ENCODE measurements at places on chromosomes 2 and 18. TPM values are rescaled to one million over a fixed set of nuclear protein-coding genes. Genes with fewer than 3 reads are reported as not detected.

- DNase-seq = no peak
These were observed 40.1 kb upstream of the NDUFV2 start for GRCh38 chr18:9062418-9062751.

DNA sequence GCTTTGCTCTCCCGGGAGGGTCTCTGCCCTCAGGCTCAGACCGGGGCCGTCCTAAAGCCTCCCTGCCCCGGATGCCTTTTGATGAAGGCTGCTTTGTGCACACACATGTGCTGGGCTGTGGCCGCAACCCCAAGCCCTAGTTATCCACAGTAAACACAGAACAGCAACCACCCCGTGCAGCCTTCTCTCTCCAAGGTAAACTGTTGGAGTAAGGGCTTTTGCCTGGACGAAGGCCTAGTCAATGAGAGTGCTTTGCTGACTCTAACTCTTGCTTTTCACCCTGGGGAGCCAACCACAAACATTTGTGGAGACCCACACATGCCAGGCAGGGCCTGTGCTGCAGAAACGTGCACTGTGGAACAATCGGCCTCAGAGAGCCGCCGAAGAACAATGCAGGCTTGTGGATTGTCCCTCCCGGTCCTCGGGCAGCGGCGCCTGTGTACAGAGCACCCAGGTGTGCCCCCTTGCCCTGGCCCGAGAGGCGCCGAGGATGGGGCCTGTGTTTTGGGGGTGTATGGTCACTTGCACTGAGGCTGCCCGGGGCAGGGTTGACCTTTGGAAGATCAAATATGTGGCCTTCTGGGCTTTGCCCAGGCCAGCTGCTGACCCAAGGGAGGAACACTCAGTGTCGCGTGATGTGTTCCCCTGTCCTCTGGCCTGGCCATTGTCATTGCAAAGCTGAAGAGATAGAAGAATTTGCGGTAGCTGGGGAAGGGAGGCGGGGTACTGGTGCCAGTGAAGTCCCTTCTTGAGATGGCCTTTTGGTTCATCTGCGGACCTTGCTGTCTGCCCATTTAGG is 37.0 kb downstream of the CTIF start:
- no peak for DNase-seq

DNA sequence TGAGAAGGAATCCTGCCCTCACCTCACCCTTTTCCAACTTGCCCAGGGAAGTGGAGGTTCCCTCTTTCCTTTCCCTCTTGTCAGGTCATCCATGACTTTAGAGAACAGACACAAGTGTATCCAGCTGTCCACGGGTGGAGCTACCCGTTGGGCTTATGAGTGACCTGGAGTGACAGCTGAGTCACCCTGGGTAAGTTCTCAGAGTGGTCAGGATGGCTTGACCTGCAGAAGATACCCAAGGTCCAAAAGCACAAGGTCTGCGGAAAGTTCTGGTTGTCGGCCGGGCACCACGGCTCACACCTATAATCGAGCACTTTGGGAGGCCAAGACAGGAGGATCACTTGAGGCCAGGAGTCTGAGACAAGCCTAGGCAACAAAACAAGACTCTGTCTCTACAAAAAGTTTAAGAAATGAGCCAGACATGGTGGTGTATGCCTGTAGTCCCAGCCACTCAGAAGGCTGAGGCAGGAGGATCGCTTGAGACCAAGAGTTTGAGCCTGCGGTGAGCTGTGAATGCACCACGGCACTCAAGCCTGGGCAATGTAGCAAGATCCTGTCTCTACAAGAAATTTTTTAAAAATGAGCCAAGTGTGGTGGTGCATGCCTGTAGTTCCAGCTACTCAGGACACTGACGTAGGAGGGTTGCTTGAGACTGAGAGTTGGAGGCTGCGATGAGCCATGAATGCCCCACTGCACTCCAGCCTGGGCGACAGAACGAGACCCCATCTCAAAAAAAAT is 14.0 kb upstream of the CNDP1 start:
- DNase-seq = no peak

DNA sequence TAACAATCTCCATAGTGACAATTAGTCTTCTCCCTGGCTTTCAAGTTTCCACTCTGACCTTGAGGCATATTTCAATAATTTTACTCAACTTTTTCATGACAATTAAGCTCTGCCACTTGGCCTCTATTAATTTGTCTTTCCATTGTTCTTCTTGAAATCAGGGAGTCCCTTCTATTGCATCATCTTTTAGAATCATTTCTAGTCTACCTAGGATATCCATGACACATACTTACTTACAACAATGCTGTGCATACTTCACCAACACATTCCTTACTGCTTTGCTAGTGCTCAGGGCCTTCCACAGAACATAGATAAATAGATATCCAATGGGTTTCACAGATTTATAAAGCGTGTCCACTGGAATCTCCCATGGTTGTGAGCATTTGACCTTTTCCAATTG is 331.5 kb upstream of the LRP1B start:
- DNase-seq = no peak

GRCh38 chr18:62585274-62586150 is 62.7 kb downstream of the ZCCHC2 start:
- DNase-seq = no peak

- peak; percentile 92 for DNase-seq
These were observed 84.2 kb downstream of the NCKAP5 start for GRCh38 chr2:133484106-133484505.

Gene UGT1A1
- total RNA-seq = not detected

- DNase-seq = no peak
These were observed 24.7 kb downstream of the RAPH1 start for GRCh38 chr2:203510256-203510940.

Gene MAP3K19
- not detected for total RNA-seq

DNA sequence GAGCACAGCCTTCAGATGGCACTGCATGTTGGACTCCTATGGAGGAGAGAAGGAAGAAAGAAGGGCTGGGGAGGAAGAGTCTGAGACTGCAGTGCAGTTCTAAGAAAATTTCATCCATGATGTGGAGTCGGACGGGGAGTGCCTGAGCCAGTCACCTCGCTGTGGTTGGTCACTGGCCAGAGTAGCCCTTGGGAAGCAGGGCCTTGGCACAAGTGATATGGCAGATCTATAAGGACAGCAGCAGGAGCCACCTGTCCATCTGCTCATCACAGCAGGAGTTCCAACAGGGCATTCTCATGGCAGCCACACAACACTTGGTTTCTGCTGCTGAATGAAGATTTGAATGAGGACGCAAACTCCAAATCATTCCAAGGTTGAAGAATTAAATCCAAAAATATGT is 314.8 kb downstream of the CYP26B1 start:
- DNase-seq = no peak

- DNase-seq = peak; percentile 48
These were observed 26.7 kb downstream of the TANC1 start for GRCh38 chr2:158994920-158995676.

- DNase-seq = peak; percentile 2
These were observed 312.2 kb downstream of the LRATD1 start for GRCh38 chr2:14944562-14945346.

GRCh38 chr2:142044197-142044596 is 86.6 kb downstream of the LRP1B start:
- no peak for DNase-seq

GRCh38 chr2:205815673-205816072 is 133.4 kb downstream of the NRP2 start:
- no peak for DNase-seq

DNA sequence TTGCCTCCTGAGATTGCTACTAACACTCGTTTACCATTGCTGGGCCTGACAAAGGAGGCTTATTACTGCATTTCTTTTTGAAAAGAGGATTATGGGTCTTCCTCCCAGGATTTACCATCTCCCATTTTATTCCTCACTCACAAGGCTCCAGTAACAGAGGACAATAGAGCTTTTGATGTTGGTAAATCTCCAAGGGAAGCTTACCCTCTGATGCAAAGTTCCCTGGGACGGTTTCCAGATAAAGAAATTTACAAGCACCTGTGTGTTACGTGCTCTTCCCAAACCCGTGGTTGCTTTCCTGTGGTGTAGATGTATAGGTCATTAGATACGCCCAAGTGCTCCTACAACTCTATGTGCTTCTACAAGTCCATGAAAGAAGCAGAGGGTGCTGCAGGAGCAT is 17.1 kb downstream of the VSNL1 start:
- DNase-seq = no peak

GRCh38 chr2:10190737-10191532 is 68.4 kb downstream of the RRM2 start:
- no peak for DNase-seq

DNA sequence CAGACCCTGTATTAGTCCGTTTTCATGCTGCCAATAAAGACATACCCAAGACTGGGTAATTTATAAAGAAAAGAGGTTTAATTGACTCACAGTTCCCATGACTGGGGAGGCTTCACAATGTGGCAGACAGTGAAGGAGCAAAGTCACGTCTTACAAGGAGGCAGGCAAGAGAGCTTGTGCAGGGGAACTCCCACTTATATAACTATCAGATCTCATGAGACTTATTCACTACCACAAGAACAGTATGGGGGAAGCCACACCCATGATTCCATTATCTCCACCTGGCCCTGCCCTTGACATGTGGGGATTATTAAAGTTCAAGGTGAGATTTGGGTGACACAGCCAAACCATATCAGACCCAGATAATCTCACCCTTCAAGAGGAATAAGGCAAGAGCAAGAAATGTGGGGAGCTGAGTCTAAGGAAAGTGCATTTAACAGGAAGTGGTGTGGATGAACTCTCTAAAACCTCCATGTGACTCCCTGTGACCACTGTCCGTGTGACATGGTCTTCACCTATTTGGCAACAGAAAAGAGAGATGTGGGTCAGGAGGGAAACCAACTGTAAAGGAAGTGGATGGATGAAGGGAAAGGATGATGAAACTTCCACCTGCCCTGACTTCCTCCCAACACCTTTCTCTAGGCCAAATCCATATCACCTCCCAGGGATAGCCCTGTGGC is 110.6 kb downstream of the ATL2 start:
- no peak for DNase-seq

DNA sequence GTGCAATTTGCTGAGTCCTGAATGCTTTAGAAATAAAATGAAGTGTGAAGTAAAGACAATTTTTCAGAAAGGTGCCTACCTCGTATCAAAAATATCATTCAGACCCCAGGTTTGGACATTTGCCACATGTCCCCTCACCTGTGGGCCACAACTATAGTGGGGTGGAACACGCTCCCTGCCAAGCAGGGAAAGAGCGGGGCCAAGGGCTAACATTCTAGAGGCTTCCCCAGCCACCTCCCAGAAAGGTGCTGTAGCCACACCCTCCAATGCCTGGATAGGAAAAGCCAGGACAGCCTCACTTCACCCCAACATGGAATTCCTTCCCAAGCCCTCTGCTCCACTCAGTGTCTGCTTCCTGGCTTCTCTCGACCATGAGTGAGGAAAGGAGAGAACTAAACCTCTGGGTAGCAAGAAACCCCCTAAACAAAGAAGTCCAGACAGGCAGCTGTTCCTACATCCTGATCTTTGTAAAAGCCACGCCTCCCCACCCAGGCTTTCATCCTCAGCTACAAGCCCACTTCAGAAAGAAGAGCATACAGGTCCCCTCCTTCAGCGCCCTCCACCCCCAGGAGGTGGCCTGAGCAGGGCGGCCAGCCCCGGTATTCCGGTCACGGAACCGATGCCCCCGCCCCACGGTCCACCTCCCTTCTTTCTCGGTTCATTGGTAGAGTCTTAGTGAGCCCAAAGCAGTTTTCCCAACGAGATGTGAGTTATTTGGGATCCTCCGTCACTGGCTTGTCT is 2.1 kb downstream of the COL6A3 start:
- DNase-seq = peak; percentile 67

Gene GREB1L
- total RNA-seq = 3.7 TPM

- DNase-seq = peak; percentile 42
These were observed 19.9 kb upstream of the RAB31 start for GRCh38 chr18:9688036-9688741.

GRCh38 chr18:3867864-3868311 is 417.9 kb downstream of the TGIF1 start:
- peak; percentile 69 for DNase-seq

Gene NT5C1B
- not detected for total RNA-seq

DNA sequence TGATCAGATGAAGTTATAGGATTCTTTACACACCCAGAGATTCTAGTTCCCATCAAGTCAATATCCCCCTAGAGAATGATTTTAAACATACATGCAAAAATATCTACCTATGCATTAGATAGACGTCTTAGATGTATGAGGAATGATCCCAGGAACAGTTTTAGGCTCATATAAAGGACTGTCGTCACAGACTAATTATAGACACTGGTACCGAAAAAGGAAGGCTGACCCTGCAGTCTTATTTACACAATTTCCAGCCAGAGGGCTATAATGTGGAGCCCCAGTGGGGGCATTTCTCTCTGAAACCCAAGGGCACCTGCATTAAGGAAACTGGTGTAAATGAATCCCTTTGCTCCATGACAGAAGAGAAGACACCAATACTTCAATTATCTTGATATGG is 170.4 kb downstream of the ZNF521 start:
- DNase-seq = no peak

- DNase-seq = no peak
These were observed 33.9 kb downstream of the PTPN18 start for GRCh38 chr2:130389783-130390182.

GRCh38 chr2:68274022-68274421 is 21.7 kb upstream of the PPP3R1 start:
- DNase-seq = no peak

Gene ITGB1BP1
- 34.8 TPM for total RNA-seq
